NCI-H774 (cell line): ENCODE measurements at places on chromosomes 2 and 18.

GRCh38 chr2:128563348-128563687 is 244.7 kb upstream of the HS6ST1 start:
- DNase-seq: no peak

GRCh38 chr2:172817411-172817810 is 81.8 kb downstream of the RAPGEF4 start:
- no peak for DNase-seq

DNA sequence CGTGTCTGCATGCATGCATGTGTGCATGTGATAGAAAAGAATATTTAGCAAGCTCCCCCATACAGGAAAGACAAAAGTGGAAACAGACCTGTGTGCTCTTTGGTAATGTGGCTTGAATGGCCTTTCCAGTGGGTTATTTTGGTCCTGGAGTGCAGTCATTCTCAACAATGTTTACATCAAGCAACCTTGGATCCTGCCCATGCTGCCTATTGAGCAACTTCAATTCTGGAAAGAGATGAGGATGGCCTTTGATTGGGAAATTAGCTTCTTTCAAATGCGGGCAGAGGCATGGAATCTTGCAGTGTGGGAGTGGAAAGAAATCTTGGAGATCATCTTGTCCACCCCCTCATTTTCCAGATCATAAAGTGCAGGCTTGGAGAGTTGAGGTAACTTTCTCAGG is 87.2 kb upstream of the SMAD2 start:
- no peak for DNase-seq

- no peak for DNase-seq
Observed at GRCh38 chr2:160324917-160325316, 124.8 kb upstream of the ITGB6 start.

GRCh38 chr2:179802051-179802882 is 59.1 kb downstream of the ZNF385B start:
- DNase-seq: no peak

DNA sequence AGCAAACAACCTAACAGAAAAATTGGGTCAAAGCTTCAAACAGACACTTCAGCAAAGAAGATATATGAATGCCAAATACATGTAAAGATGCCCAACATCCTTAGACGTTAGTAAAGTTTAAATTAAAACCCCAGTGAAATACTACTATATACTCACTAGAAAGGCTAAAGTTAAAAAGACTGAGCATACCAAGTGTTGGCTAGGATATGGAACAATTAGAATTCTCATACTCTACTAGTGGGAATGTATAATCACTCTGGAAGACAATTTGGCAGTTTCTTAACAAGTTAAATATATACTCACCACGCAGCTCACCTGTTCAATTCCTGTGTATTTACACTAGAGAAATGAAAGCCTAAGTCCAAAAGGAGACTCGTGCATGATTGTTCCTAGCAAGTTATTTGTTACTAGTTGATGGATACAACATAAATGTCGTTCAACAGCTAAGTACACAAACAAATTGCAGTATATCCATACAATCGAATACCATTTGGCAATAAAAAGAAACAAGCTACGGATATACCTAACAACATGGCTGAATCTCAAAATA is 183.7 kb upstream of the ZFP36L2 start:
- DNase-seq: no peak

DNA sequence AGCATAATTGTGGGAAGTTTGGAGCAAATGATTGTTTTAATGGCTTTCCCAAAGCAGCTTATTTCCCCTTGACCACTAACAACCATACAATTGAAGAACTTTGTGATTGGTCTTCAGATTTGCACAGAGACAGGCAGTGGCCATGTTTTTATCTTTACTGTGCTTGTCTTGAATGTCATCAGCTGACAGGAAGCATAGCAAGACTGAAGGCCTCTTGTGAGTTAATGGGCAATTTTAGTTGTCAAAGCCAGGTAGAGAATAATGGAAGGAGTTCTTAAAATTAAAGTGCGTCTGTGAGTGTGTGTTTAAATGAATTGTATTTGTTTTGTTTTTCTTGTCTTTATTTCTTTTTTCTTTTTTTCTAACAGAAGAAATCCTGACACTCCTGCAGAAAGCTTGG is 809.9 kb downstream of the TSN start:
- no peak for DNase-seq

DNA sequence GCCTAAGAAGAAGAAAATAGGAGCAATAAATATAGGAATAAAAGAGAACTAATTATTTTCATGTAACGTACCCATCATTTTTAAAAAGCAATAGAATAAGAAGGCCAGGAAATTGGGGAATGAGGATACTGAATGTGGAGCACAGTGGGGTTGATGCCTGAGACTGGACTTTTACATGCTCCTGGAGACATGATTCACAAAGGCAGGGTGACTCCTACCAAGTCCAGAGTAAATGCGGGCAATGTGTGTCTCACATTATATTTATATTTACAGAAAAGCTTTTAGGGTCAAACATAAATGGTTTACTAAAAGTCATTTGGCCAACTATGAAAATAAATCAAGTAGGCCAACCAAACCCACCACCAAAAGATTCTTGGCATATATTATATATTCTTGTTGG is 87.9 kb upstream of the COL5A2 start:
- no peak for DNase-seq

DNA sequence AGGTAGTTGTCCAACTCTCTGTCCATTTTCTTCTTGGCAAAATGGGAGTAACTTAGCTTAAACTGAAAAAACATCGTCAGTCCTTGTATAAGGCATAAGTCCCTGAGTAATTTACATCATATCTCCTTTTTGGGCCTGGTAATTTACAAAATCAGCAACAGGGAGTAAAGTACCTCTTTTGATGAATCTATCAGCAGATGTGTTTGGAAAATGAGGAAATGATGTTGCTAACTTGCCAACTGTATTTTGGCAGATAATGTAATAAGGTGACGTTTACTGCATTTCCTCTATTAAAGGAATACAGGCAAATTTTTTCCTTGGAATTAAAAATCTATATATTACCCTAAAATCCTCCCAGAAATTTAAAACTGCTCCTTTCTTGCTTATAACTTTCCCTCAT is 29.2 kb downstream of the ANKRD44 start:
- no peak for DNase-seq

DNA sequence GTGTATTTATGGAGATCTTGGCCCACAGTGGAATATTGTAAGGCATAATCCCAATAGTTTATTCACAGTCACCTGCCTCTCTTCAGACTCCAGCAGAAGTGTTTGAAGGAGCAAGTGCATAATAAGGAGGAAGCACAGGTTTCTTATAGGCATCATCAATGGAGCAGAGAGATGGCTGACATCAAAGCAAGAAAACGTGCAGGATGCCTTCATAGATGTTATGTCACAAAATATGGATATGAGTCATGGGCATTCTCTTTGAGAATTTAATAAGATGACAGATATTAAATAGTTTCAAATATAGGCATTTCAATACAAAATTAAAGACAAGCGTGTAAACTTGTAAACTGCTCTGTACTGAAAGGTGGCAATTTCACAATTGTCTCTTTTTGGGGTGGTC is 4.0 kb upstream of the RND3 start:
- no peak for DNase-seq

DNA sequence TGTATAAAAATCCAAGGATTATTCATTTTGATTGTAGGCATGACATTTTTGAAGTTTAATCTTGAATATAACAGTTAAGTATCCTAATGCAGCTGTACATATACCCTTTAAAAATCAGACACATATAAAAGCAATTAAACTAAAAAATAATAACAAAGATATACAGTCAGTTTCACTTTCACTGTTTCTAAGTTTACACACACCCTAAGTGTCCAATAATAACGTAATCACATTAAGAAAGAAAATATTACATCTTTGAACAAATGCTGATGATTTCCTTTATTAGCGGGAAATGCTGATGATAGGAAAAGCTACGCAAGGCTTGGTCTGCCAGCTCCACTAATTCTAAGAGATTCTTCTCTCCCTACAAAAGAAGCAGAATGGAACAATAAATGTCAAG is 38.8 kb downstream of the RTTN start:
- DNase-seq: no peak

DNA sequence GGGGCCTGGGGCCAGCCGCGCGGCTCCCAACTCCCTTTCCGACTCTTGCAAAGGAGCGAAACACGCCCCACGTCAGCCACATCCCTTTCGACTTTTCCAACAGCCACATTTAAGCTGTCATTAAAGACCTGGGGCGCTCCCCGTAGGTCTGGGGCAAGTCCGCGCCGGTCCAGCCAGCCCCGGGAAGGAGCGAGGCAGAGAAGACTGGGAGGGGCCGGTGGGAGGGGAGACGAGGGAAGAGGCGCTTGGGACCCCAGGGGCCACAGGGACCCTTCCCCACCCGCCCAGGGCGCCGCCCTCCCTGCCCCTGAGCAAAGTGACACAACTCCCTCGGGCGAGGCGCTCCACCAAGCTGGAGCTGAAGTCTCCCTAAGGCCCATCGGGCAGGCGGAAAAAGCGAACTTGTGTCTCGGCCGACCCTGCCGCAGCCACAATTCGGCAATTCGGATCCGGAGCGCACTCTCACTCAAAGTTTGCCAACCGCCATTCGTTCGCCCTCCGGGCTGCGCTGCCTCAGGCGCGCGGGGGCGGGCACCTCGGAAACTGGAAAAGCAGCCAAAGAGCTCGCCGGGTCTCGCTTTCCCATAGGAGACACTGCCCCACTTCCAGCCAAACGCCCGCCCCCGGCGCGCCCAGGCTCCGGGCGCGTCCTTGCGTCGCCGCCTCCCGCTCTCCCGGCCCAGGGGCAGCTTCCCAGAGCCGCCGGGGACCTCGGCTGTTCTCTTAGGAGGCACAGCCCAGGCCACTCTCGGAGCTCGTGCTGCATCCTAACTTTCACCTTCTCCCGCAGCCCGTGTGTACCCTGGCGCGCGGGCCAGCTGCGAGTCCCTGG is 1.1 kb upstream of the KCTD1 start:
- DNase-seq: peak; percentile 68

GRCh38 chr2:128378231-128379020 is 59.8 kb upstream of the HS6ST1 start:
- no peak for DNase-seq

- peak; percentile 49 for DNase-seq
Observed at GRCh38 chr2:68709421-68709911, 25.1 kb upstream of the ARHGAP25 start.

DNA sequence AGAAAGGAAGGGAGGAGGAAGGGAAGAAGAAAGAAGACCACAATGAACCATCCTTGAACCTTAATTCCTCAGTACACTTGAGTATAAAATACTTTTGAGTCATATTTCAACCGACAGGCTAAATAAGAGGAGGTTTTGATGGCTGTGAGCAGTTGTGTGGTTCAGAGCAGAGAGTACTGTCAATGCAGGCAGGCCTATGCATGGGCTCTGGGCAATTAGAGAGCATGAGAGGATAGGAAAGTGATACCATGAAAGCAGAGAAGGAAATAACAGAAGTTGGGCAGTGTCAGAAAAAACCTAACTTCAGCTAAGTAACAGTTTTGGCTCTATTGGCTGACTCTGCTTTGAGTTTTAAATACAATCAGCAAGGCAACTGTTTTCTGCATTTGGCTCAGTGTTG is 123.6 kb upstream of the STK17B start:
- DNase-seq: no peak

GRCh38 chr2:170493426-170494097 is 221.6 kb upstream of the SP5 start:
- no peak for DNase-seq

DNA sequence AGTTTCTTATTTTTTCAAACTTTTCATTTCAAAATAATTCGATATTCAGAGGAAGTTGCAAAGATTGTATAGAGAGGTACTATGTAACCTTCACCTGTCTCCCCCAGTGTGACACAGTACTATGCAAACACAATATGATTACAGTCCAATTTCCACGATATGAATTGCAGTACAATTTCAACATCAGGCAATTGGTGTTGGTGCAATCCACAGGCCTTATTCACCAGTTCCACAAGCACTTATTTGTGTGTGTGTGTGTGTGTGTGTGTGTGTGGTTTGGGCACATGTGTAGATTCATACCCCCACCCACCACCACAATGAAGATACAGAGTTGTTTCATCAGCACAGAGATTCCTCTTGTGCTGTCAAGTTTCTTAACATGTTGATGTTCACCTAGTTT is 69.7 kb upstream of the ARL4C start:
- DNase-seq: no peak

DNA sequence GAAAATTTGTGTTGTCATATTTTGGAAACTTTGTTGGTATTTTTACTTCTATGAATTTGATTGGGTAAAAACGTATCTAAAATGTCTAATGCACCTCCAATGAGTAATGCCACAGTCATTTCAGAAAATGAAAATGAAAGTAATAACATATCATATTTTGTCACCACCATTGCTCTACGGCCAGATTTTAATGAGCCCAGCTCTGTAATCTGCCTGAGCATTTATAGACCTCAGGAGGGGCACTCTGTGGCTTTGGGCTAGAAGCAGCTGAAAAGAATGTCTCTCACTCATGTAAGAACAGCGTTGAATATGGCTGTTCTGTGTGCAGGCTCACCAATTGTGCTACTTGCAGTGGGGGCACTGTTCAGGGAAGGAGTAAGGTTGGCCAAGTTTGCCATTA is 32.7 kb upstream of the ABCA12 start:
- DNase-seq: no peak

DNA sequence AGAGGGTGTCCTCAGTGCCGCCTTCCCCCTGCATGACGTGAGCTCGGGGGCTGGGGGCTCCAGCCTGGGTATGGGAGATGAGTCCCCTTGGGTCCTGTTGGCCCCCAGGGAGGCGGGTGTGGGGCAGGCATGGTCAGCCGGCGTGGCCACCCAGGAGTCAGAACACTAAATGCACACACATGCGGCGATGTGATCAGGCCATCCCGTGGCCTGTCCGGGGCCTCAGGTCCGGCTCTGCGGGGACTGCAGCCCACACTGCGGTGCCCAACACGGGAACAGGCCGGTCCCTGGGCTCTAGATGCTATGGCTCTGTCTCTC is 13.8 kb downstream of the ANO7 start:
- DNase-seq: no peak

DNA sequence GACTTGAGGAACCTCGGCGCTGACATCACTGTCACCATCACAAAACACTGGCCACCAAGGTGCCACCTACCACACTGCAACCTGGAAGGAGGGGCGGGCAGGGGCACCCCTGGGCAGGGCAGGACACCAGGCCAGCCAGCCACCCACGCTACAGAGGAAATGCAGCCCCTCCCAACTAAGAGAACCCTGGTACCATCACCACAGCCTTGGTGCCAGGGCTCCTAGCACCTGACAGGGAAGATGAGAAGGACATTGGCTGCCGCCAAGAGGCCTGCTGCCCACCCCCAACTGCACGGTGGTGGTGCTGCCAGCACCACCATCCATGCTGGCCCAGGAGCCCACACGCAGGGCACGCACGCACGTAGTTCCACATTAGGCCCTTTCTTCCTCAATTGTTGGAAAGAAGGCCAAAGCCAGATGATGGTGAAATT is 88.7 kb downstream of the HDAC4 start:
- DNase-seq: no peak
